Activated T-helper 2 cell treated with anti-CD3 and anti-CD28 coated beads, Interferon-gamma antibody, Interleukin-2, Interleukin-4, amounts not matched to agents 10 μg/mL and 5 μg/mL and 100 μg/mL, durations not matched to agents 14 hours and 24 hours and 36 hours (primary cell): ENCODE measurements at places on chromosomes 11 and 22. TPM values are rescaled to one million over a fixed set of nuclear protein-coding genes. Genes with fewer than 3 reads are reported as not detected.

DNA sequence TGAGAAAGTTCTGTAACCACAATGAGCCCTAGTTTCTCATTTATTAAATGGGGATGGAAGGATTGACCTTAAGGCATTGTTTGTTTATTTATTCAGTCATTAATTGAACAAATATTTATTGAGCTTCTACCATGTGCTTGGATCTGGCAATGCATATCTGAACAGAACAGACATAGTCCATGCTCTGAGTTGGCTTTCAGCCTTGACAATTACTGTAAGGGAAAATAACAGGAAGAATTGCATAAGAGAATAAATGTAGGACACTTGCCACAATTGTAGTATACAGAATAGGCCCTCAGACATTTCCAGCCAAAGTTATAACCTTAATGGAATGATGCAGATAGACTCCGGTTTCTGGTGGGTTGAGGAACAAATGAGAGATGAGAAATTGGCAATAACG lies 160.5 kb upstream of the TTC12 start:
- no peaks in the 10 kb centered on the region for H3K36me3 ChIP-seq
- H3K4me3 ChIP-seq, result no peak overlapping the region
- no peaks in the 10 kb centered on the region for H3K27me3 ChIP-seq
- H3K27ac ChIP-seq, result no peak overlapping the region
- H3K4me1 ChIP-seq, result no peaks in the 10 kb centered on the region

DNA sequence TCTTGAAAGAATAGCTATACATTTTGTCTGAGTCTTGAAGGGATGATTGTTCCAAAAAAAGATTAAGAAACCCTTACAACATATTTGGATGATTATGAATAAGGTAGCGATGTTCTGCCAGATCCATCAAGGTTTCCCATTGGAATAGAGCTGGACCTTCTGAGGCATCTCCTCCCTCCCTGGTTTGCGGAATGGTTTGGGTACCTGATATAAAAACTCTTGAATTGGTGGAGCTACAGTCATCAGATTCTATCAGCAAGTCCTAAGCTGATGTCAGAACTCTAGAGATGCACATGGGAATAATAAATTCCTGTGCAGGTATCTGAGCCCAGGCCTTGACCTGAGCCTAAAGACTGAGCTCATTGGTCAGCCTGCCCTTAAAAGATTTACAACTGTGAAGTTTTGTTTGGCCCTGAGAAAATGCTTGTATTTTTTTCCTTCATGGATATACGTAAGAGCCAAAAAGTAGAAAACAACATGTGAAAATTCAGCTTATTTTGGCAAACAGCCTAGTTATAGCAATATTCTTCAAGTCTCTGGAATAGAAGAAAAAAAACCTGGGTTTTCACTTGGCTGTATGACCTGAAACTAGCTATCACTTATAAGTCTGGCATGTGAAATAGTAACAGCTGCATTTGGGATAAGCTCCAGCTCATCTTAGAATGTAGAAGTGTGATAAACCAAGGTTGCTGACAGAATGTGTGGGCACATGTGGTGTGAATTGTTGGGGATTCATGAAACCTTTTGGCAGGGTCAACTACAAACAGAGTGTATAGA lies 265.7 kb upstream of the CTSC start:
- peaks cover 2% of the 10 kb centered on the region for H3K27me3 ChIP-seq
- no peak overlapping the region for H3K4me3 ChIP-seq
- H3K27ac ChIP-seq, result no peak overlapping the region
- H3K4me1 ChIP-seq, result no peaks in the 10 kb centered on the region
- no peaks in the 10 kb centered on the region for H3K36me3 ChIP-seq

Gene FXYD2
- 0.48 and 0.51 TPM in 2 replicates for total RNA-seq

Gene IFITM5
- not detected in 2 replicates for total RNA-seq
